Brain pericyte (primary cell): ENCODE measurements at places on chromosomes 3 and 15.

DNA sequence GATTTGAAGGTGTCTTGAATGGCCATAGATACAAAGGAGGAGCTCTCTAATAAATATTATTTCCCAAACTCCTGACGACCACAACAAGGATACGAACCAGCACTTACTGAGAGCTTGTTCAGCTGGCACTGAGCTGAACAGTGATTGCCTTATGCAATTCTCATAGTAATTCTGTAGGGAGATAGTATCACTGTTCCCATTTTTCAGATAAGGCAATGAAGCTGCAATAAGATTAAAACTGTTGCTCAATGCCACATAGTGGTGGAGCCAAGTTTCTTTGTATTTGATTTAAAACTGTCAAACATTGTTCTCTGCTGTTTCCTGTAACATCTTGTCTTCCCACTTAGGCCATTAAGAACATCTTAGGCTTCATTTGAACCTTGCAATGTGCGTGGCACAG lies 163.9 kb downstream of the RPLP1 start:
- no peak for DNase-seq

DNA sequence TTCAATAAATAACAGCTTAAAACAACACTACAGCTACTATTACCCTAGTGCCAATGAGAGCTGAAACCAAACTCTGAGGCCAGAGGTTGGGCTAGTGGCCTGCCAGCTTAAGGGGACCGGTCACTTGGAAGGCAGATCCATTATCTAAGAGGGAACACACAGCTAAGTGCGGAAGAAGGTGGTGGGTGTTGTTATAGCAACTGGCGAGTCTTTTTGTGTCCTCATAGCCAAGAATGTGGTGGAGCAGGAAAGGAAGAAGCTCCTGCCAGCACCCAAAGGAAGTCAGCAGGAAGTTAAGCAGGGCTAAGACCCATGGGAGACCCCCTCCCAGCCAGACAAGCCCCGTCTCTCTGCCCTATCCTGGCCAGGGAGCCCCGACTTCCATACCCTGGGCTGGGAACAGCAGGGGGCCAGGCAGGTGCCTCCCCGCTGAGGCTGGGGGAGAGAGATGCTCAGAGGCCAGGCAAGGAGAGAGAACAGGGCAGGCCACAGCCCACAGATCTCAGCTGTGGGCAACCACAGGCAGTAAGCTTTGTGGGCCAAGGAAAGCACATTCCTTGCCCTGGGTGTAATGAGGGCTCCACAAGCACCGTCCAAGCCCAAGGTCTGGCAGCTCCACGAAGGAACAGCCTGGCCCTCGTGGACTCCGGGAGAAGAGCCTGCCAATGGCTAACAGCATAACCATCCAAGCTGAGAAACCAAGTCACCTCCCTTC lies 34.0 kb upstream of the HRH1 start:
- DNase-seq = no peak

DNA sequence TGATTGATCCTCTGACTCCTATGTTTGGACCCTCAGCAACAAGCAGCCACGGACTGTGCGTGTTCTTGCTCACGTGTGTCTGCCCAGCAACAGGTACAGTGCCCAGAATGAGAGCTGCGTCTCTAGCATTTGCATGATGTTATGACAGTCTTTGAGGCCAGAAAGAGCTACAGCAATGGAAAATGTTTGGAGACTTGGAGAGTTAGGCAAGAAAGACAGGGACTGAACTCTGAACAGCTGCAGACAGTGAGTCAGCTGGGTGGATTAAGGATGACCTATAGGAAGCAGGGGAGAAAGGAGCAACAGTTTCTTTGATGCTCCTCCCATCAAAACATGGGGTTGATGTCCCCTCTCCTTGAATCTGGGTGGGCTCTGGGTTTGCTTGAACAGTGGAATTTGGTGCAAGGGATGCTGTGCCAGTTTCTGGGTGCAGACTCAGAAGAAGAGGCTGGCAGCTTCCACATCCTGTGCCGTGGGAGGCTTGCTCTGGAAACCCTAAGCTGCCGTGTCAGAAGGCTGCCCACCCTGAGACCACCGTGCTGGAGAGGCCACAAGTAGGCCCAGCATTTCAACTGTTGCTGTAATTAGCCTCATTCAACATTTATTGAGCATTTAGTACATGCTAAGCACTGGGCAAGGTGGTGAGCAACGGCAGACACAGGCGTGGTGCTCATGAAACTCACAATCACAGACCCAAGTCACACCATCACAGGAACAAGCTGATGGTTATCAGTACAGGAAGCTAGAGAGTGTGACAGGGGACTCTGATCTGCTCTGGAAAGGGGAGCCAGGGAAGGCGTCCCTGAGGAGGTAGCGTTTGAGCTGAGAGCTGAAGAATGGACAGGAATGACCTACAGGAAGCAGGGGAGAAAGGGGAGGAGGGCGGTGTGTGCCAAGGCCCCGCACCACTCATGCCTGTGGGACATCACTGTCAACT lies 21.7 kb downstream of the CCR9 start:
- DNase-seq = no peak

- DNase-seq = no peak
Measured at GRCh38 chr15:93110502-93111040, 21.6 kb upstream of the RGMA start.

GRCh38 chr3:157542711-157543500 lies 39.7 kb upstream of the VEPH1 start:
- no peak for DNase-seq

GRCh38 chr15:50181969-50182218 lies at the start of gene SLC27A2:
Gene SLC27A2, plus strand, starts transcription at chr15:50182196. Its CDS starts 232 bp downstream, at chr15:50182428.
- no peak for DNase-seq

- no peak for DNase-seq
Measured at GRCh38 chr15:52361975-52362494, 66.4 kb upstream of the MYO5C start.
